T-cell (primary cell): ENCODE measurements at places on chromosomes 12 and 14.

DNA sequence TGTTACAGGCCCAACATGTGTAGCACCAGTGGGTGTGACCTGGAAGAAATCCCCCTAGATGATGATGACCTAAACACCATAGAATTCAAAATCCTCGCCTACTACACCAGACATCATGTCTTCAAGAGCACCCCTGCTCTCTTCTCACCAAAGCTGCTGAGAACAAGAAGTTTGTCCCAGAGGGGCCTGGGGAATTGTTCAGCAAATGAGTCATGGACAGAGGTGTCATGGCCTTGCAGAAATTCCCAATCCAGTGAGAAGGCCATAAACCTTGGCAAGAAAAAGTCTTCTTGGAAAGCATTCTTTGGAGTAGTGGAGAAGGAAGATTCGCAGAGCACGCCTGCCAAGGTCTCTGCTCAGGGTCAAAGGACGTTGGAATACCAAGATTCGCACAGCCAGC is 8.6 kb downstream of the BCL2L14 start:
- DNase-seq: no peak

GRCh38 chr12:86712425-86712843 is 456.2 kb upstream of the MGAT4C start:
- no peak for DNase-seq

DNA sequence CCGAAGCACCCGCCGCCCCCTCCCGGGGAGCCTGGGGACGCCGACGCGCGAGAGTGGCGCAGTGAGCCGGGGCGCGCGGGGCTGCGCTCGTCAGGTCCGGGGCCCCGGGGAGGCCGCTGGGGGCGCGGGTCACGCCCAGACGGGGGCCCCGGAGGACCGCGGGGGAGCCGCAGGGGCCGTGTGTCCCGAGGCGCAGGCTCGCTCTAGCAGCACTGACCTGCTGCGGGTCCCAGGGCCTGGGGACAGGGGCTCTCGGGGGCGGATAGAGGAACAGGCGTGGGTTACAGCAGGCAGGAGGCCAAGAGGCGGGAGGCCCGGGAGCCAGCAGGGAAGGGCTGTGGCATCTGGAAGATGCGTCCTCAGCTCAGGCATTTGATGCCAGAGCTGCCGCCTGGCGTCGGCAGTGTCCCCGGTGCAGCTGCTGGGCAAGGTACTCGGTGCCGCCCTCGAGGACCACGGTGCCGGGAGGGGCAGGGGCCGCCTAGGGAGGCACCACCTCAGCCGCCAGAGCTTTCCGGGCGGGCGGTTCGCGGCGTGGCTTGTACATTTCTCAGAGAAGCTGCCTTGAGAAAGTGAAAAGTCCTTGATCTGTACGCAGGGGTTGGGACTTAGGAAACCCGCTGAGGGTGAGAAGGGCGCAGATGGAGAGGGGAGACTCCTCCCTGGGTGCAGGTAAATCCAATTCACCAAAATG is 1.2 kb downstream of the WNT5B start:
- no peak for DNase-seq

DNA sequence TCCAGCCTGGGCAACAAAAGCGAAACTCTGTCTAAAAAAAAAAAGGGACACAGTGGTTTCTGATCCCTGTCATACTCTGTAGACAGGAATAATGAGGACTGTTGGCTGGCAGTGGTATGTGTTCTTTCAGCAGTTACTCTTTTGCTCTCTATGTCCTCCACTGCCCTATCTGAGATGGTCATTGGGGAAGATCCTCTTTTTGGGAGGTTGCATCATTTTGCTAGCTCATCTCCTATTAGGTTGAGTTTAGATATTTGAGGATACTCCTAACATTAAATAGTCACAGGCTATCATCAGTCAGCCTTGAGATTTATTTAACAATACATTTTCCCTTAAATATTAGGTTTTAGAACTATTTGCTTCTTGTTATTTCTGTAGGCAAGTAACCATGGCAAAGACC is 5.9 kb upstream of the CCDC91 start:
- DNase-seq: no peak

DNA sequence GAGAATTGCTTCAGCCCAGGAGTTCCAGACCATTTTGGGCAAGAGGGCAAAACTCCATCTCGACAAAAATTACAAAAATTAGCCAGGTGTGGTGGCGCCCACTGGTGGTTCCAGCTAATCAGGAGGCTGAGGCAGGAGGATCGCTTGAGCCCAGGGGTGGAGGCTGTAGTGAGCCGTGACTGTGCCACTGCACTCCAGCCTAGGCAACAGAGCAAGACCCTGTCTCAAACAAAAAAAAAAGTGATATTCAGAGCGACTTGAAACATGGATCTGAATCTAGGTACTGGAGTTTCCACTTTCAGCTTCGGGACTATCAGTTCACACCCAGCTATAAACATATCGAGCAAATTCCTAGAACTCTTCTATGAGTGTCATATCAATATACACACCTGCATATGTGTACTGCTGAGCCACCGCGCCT is 16.3 kb upstream of the RNF34 start:
- DNase-seq: no peak

DNA sequence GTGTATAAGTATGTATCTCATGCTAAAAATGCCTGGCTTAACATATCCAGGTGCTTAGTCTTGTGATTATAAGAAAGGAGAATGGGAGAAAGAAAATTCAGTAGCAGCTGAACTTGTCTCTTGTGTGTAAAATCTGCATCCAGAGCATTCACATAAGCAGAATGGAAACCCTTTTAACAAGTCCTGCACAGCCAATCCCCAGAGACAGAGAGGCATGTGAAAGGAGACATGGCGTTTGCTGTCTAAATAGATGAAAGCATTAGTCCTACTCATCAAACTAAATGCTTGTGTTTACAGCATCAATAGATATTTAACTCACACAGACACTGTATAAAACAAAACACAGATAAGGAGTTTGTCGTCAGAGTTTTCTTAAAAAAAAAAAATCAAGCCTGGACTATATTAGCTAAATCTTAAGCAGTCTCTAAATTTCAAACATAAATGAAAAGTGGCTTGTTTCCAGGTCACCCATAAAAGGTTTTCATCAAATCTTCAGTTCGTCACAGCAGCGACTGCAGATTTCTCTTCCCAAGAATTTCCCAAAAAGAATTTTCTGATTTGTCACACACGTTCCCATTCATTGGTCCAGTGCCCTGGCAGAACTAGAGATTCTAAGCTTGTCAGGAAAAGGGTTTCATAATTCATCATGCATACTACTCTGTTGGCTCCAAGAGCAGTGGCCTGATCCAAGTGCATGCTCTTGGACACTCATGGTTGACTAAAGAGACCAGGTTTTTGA is 249.2 kb downstream of the BTG1 start:
- no peak for DNase-seq

GRCh38 chr14:75803765-75804164 is 142.7 kb downstream of the TTLL5 start:
- DNase-seq: no peak

- no peak for DNase-seq
These were observed 9.5 kb downstream of the PAX9 start for GRCh38 chr14:36671149-36671548.

- no peak for DNase-seq
These were observed 89.0 kb downstream of the SLC24A4 start for GRCh38 chr14:92411941-92412340.

- DNase-seq: no peak
These were observed 22.8 kb downstream of the TMEM63C start for GRCh38 chr14:77204459-77204771.

- DNase-seq: no peak
These were observed 120.9 kb downstream of the TMEM132C start for GRCh38 chr12:128387811-128388422.

- DNase-seq: no peak
These were observed 36.4 kb downstream of the NFKBIA start for GRCh38 chr14:35368139-35368460.

- no peak for DNase-seq
These were observed 3.8 kb downstream of the BCDIN3D start for GRCh38 chr12:49838973-49839633.

- no peak for DNase-seq
These were observed 51.9 kb downstream of the PRMT8 start for GRCh38 chr12:3542911-3543310.

- no peak for DNase-seq
These were observed 19.0 kb downstream of the SPRING1 start for GRCh38 chr12:116718655-116719454.

GRCh38 chr12:105171691-105172436 is 64.1 kb downstream of the APPL2 start:
- no peak for DNase-seq

- no peak for DNase-seq
These were observed 149.5 kb upstream of the PELI2 start for GRCh38 chr14:55968741-55969140.

DNA sequence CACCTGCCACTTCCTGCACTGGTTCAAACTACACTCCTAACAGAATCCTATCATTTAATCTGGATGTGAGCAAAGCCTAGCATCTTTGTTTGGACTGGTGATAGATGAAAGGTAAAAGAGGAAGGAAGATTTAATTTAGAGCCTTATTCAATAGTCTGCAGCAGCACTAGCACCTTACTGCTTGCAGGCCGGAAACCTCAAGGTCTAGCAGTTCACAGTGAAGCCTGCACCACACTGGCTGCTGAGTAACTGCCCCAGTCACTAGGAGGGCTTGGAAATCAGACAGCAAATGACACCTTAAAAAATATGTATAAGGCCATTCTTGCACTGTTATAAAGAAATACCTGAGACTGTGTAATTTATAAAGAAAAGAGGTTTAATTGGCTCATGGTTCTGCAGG is 358.0 kb downstream of the DAD1 start:
- DNase-seq: peak; percentile 1

GRCh38 chr12:98893126-98893674 is 248.1 kb downstream of the APAF1 start:
- no peak for DNase-seq

DNA sequence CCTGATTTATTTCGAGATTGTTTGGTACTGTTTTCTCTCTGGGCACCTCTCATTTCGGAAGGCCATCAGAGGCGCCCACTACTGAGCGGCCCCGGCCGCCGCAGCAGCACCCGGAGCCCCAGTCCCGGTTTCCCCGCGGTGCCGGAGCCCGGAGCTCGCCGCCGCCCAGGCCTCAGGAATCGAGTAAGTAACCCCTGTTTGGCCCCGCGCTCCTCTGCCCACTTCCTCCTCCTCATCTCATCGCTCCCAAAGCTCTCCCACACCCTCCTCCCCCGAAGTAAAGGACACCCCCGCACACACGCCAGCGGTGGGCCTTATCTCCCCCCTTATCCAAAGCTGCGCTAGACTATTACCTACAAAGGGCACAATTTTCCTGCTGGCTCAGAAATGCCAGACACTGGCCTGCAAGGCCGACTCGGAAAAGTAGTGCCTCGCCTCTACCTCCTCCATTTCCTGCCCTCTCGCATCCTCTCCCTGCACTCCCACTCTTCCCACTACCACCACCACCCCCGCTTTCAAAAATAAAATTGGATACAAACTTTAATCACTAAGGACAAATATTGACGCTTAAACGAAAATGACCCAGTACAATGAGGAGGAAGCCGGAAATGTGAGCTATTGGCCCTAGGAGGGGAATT is 637 bp upstream of the FOXG1 start:
- no peak for DNase-seq

- no peak for DNase-seq
These were observed 2.2 kb upstream of the PPTC7 start for GRCh38 chr12:110585231-110585799.

- no peak for DNase-seq
These were observed 48.3 kb upstream of the CCDC63 start for GRCh38 chr12:110798461-110798860.

DNA sequence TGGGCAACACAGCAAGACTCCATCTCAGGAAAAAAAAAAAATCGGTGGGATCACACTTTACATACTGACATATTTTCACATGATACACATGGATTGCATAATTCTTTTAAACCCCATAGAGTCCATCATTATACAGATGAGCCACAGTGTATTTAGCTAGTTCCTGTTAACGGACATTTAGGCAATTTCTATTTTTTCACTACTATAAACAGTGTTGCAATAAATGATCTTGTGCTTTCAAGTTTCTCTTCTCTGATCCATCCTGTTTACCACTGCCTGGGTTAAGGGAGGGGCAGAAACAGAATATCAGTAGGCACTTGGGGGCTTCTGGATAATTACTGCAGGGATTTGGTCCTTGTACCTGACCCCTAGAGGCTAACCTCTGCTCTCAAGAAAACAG is 43.4 kb upstream of the SPTLC2 start:
- DNase-seq: no peak

DNA sequence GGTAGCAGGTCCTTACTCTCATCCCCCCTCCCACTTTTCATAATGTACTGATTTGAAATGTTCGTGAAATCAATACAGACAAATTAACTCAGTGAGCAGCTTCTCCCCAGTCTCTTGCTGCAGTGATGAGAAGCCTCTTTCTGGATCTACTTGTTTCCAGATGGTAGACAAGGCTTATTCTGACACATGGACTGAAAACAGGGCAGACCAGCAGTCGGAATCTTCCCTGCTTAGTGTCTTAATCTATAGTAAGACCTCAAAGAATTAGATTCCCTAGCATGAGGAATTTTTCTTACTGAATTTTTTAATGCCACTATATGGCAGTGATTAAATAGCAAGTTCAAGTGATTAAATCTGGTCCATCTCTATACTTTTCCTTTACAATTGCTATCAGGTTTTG is 120.1 kb downstream of the RGS6 start:
- no peak for DNase-seq

GRCh38 chr14:101950100-101950499 is 14.3 kb upstream of the DYNC1H1 start:
- DNase-seq: no peak

DNA sequence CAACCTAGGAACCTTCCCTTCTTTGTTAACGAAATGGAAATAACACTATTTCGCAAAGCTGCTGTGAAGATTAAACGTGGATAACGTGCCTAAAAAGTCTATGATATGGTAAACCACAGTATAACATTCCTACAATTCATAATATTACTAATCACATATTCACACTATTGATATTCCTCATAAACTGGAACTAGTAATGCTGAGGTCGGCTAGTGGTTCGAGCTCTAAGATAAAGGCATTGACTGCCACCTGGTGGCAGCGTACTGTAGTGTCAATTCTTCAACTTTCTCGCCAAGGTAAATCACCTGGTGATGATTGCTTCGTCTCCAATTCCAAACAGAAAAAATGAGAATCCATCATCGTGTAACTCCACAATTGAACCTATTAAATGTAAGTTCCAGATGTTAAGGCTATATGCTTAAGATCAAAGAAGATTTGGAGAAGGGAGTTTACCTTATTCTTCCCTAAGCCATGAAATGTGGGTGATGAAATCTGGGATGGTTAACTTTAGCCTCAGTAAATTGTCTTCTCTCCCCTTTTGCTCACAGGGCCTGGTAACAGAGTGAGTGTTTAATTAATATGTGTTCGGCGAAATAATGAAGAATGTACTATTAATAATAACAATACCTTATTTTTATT is 197.5 kb upstream of the TMEM132C start:
- DNase-seq: no peak

- no peak for DNase-seq
These were observed 170.3 kb upstream of the LMNTD1 start for GRCh38 chr12:25723336-25723735.

GRCh38 chr14:72916174-72916573 is 10.1 kb upstream of the DCAF4 start:
- DNase-seq: no peak
